ENCODE measurements at places on chromosomes 1 and 21.

DNA sequence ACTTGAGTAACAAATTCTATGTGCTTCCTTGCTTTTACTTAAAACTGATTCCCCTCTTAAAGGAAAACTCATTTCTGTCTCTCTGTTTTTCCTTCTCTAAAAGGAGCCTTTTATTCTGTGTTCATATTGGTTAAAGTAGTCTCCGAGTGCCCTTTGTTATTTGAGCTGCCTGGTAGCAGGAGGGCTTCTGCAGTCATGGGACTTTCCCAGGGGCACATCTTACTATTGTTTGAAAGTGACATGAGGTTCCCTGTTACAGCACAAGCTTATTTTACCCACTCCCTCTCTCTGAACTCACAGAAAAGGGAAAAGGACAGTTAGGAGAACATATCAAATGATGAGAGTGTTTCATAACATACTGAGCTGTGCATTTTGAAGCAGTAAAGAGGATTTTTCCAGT, 58.1 kb upstream of the ANGPTL1 start:
- DNase-seq: no peak

GRCh38 chr1:61746813-61747212, 4.5 kb downstream of the PATJ start:
- no peak for DNase-seq

DNA sequence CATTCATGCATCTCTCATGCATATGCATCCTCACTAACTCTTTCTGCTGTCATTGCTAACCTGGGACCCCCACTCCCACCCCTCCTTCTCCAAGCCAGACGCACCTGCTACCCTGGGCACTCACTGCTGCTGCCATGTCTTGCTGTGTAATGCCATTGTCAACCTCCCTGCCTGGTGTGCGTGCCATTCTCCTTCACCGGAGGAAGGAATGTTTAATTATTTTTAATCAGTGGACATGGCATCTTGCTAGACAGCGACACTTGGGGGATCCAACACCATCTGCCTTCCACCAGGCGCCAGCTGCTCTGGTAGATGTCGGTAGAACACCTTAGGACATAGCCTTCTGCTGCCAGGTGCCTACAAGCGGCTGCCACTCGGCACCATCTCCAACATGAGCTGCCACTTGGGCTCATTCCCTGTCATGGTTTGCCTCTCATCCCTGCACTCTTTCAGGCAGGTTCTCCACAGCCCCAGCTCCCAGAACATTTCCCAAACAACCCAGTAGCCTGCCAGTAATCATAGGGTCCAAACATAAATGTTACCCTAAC, 306.9 kb downstream of the TTLL7 start:
- DNase-seq: no peak

DNA sequence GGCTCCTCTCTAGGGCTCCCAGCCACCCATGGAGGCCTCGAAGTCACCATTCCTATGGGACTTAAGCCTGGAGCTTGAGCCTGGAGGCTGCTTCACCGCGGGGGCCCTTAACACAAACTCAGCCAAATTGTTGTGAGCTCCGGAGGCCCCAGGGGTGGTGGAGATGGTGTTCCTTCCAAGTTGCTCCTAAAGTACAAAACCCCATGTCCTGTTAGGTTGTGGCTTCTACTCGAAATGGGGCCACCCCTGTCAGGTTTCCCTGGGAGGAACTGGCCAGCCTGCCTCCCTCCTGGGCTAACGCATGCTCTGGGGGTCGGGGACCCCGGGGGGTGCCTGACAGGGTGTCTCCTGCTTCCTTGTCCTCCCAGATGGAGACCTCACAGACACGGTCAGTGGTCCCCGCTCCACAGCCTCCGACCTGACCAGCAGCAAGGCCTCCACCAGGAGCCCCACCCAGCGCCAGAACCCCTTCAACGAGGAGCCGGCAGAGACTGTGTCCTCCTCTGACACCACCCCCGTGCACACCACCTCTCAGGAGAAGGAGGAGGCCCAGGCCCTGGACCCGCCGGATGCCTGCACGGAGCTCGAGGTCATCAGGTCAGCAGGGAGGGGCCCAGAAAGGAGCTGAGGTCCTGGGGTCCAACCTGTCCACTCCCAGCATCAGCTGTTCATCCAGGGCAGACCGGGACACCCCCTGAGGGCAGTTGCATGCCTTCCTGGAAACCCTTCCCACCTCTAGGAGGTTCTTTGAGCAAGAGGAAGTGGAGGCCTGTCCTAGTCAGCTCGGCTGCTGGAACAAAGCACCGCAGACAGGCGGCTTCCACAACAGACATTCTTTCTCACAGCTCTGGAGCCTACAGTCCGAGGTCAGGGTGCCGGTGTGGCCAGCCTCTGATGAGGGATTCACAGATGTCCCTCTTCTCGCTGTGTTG, 10.8 kb upstream of the SLC25A34 start:
- DNase-seq: no peak

GRCh38 chr1:218390618-218391017, 45.5 kb downstream of the TGFB2 start:
- DNase-seq: no peak

DNA sequence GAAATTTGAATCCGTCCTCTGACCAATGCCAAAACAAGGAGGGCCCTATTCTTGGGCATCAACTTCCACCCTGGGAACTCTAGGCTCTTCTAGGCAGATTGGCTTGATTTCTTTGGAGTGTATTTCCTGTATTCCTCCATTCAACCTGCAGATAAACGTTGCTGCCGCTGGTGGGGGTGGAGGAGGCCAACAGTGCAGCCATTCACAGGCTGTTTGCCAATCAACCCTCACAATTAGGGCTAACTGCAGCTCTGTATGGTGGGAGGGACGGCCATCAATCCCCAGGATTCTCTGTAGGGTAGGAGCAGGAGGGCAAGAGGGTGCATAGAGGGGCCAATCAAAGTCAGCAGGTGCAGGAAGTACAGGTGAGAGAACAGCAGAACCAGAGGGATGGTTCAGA, 273.1 kb upstream of the PROX1 start:
- no peak for DNase-seq
